ENCODE measurements at places on chromosomes 7 and 10.

GRCh38 chr10:100022403-100022802, 12.7 kb upstream of the DNMBP start:
- no peak for DNase-seq

GRCh38 chr7:26151650-26151952, 397 bp upstream of the NFE2L3 start:
- no peak for DNase-seq

DNA sequence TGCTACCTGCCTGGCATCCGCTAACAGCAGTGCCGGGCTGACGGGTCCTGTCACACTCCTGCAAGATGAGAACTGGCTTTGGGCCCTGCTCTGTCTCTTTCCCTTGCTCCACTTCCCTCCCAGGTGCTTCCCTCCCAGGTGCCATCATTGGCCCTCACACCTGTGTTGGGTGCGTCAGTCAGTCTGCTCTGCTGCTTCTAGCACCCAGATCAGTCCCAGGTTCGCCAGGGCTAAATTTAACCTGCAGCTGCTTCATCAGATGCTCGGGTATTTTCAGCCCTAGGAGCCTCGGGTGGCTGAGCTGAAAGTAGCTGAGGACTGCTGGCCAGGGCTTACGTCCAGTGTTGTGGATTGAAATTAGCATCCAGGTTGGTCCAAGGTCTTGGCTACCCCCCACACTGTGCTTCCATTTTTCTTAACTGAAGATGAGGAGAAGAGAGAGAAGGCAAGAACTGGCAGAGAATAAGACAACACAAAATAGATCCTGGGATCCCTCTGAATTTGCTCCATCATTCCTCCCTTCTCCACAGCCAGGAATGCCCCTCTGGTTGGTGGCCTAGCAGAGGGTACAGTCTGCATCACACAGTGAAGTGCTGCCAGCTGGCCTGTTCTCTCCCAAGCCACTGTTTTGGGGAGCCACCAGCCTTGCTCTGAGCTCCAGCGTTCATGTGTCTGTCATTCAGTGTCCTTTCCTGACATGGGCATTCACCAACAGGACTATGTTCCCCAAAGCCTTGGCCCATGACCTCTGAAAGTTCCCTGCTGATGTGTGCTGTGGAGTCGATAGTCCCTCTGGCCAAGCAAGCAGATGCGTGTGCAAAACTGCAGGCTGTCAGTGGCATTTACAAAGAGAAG, 65.9 kb upstream of the SYPL1 start:
- DNase-seq = no peak

DNA sequence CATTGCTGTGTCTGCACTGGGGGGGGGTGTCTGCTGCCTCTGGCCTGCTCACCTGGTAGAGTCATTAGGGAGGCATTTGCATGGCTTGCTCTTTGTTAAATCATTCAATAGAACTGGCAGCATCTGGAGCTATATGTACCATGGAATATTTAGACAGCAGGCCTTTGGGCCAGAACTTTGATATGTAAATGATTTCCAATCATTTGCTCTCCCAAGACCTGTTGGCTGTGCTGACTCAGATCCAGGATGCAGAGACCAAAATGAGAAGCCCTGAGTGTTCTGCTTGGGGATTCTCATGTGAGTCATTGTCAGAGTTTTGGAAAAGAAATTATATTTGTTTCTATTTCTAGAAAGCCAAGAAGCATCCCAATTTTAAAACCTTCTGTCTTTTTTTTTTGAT, 257.6 kb upstream of the IGFBP3 start:
- no peak for DNase-seq

DNA sequence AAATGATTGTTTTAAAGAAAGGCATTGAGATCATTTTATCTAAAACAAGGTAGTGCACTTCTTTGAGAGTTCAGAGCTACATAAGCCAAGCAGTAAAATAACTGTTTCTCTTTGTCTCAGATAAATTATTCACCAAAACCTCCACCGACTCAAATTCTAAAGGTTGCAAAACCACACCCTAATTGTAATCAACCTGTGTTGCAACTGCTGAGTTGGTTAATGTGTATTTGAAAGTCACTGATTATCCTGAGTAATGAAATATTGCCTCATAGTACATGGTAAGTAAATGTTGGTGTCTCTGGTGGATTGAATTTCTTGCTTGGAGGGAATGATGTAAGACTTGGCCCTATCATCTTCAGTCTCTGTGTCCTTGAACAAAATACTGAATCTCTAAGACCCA, 35.9 kb upstream of the CYP2C9 start:
- DNase-seq = no peak

DNA sequence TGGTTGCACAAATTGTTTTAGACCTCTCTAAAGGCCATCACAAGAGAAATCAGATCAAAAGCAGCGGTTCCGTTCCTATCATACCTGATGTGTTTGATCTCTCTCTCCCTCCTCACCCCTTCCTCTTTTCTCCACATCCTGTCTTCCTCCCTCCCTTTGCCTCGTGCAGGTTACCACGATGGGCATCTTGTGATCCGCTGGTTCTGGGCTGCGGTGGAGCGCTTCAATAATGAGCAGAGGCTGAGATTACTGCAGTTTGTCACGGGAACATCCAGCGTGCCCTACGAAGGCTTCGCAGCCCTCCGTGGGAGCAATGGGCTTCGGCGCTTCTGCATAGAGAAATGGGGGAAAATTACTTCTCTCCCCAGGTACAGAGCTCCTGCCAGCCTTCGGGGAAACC, 28.5 kb upstream of the STK17A start:
- no peak for DNase-seq

GRCh38 chr7:157432541-157432956, 95.7 kb downstream of the DNAJB6 start:
- DNase-seq = peak; percentile 84

- no peak for DNase-seq
Measured at GRCh38 chr10:16653224-16653623, 131.5 kb upstream of the C1QL3 start.

DNA sequence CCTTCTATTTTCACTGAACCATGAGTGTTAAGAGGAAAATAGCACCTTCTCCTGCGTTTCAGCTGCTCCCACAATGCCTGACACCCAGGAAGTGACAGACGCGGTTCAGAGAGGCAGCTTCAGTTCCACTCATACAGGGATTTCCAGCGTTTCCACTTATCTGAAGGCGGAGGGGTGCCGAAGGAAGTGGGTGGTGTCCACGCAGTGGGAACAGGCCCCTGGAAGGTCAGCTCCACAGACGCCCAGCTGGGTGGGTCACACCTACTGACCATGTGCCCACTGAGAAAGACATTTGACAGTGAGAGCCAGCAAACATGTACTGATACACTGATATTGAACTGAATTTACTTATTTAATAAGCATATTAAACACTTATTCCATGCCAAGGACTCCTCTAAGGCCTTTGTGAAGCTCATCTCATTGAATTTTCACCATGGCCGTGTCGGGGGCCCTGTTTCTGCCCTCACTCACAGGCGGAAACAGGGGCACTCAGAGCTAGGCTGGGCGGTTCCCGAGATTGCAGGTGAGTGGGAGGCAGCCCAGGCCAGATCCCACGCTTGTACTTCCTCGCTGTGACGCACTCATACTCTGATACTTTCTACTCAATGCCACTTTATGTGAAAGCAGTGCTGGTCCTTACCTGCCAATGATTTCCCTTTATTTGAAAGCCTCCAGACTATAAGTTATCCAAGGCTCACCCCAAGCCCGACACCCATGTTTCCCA, 96.8 kb downstream of the TCERG1L start:
- no peak for DNase-seq

- no peak for DNase-seq
Measured at GRCh38 chr10:110765513-110766319, 106.0 kb upstream of the PDCD4 start.

Data from cardiac muscle cell (in vitro differentiated cells and primary cell).